ENCODE measurements at places on chromosomes 11 and 22.
A peak's percentile ranks its signal among the peaks of the same experiment; 100 is the strongest.

GRCh38 chr11:44949160-44950030, 1.3 kb downstream of the TP53I11 start:
- DNase-seq, result peak; percentile 63

- DNase-seq, result no peak
Measured at GRCh38 chr11:48101044-48101733, 115.4 kb upstream of the OR4B1 start.

GRCh38 chr11:82936261-82936660, 34.7 kb downstream of the DDIAS start:
- DNase-seq, result no peak

- peak; percentile 68 for DNase-seq
Measured at GRCh38 chr11:70477609-70478008, 79.3 kb downstream of the CTTN start.

GRCh38 chr11:23423104-23423503, 562.8 kb upstream of the CCDC179 start:
- DNase-seq, result no peak

DNA sequence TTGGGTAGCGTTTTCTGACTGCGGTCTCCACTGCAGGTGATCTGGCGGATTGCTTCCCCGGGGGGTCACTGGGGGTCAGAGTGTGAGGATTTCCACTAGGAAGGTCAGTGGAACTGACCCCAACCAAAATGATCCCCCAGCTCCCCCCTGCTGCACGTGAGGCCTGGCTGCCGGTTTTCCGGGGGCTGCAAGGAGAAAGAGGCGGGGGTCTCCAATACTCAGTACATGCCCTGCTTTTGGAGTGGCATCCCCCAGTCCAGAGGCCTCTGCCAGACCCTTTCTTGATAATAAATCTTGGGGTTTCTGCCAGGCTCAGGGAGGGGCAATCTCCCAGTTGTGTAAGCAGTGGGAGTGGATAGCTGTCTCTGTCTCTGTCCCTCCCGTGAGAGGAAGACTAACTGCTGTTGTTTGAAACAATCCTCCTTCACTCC, 71.5 kb upstream of the RTL6 start:
- DNase-seq, result no peak

DNA sequence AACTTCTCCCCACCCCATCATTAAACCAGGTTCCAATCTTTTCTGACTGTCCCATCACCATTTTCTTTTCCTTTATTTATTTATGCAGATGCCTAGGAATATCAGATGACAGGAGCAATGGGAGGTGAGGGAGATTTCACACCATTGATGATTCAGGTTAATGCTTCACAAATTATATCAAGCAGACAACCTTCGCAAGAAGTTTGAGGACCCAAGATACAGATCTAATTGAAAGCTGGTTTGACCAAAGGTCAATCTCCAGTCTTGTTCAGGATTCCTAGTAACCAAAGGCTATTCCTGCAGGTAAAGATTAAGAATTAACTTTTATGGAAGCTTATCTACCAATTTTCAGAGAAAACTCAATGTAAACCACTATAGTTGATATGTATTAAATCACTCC, 54.4 kb downstream of the SLC35F2 start:
- DNase-seq, result no peak

- DNase-seq, result peak; percentile 47
Measured at GRCh38 chr22:26174280-26174679, 5.0 kb downstream of the SEZ6L start.

GRCh38 chr22:30485362-30485988, 13.7 kb upstream of the SEC14L3 start:
- peak; percentile 46 for DNase-seq
